Ascending aorta (tissue), 2 donors: ENCODE measurements at places on chromosomes 1 and 21.
A peak's percentile ranks its signal among the peaks of the same experiment; 100 is the strongest.

DNA sequence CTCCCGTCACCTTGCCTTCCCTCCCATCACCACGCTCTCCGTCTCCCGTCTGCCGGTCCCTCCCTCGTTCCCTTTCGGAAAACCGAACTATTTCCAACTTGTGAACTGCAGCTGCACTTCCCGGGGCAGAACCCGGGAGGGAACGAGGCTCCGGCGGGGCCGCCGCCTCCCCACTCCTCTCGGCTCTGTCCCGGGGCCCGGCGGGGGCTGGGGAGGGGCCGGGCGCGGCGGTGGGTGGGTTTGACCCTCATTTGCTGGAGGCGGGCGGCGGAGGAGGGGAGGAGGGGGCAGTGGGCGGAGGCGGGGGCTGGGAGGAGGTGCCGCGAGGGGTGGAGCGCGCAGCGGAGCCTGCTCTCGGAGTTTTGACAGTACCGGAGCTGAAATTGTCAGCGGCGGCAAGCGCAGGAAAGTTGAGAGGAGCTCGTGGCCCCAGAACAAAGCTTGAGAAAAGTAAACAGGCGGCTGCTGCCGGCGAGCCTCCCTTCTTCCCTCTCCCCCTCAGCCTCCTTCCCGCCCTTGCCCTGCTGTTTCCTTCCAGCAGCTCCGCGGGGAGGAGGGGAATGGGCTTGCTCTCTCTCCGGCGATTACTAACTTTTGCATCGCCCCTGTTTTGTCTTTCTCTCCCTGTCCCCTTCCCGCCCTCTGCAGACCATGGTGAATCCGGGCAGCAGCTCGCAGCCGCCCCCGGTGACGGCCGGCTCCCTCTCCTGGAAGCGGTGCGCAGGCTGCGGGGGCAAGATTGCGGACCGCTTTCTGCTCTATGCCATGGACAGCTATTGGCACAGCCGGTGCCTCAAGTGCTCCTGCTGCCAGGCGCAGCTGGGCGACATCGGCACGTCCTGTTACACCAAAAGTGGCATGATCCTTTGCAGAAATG lies 2.9 kb downstream of the LMO4 start:
- DNase-seq: peak; percentile 33
- no peaks in the 10 kb centered on the region for H3K36me3 ChIP-seq
- peak overlapping the region; percentile 98 for H3K27ac ChIP-seq
- peak overlapping the region; percentile 73 for H3K4me3 ChIP-seq
- peaks cover 6% of the 10 kb centered on the region for H3K4me1 ChIP-seq

- H3K27ac ChIP-seq: no peak overlapping the region
- H3K27me3 ChIP-seq: no peaks in the 10 kb centered on the region
- H3K4me1 ChIP-seq: no peaks in the 10 kb centered on the region
Measured at GRCh38 chr1:232793944-232794343, 11.3 kb upstream of the MAP10 start.

DNA sequence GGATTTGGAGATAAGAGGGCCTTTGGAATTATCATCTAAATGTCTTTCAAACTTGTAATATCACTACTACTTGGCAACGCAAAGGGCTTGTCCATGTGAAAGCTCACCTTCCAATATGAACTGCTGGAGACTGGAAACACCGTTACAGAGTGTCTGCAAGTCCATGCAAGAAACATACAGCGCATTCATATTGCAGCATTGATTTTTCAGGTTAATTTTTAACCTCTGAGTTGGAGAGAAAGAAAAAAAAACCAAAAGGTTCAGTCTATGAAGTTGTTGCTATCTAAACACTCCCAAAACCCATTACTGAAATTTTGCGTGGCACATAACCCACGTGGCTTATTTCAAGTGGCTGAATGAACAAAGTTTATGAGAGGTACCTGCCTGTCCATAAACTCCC lies 23.8 kb downstream of the DAB1 start:
- H3K4me3 ChIP-seq: no peak overlapping the region
- no peak overlapping the region for H3K27ac ChIP-seq
- no peaks in the 10 kb centered on the region for H3K36me3 ChIP-seq
- H3K4me1 ChIP-seq: no peaks in the 10 kb centered on the region

- no peak for DNase-seq
- H3K4me3 ChIP-seq: no peak overlapping the region
- H3K4me1 ChIP-seq: peaks cover 3% of the 10 kb centered on the region
- no peaks in the 10 kb centered on the region for H3K36me3 ChIP-seq
- no peak overlapping the region for H3K27ac ChIP-seq
- no peaks in the 10 kb centered on the region for H3K27me3 ChIP-seq
Measured at GRCh38 chr1:109644670-109645069, 11.2 kb upstream of the GSTM4 start.

DNA sequence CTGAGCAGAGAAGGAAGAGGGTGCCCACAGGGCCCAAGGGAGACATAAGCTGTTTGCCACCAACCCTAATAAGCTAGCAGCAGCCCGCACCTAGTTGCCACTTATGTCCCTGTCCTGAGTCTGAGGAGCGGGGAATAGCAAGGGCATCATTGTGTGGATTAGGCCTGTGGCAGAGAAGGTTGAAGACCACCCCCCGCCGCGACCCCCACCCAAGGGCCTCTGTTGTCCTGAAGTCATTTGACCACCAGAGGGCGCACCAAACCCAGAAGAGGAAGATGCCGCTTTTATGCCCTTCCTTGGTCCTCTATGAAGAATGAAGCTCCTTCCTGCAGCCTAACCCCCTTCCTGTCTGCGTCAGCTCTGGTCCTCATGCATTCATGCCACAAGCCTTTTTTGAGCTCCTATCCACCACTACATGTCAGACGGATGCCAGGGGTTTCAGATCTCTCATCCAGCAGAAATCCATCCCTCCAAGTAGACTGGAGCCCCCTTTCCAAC lies 16.6 kb downstream of the RHBG start:
- no peak overlapping the region for H3K4me3 ChIP-seq
- DNase-seq: no peak
- no peaks in the 10 kb centered on the region for H3K27me3 ChIP-seq
- no peak overlapping the region for H3K27ac ChIP-seq
- no peaks in the 10 kb centered on the region for H3K36me3 ChIP-seq
- no peaks in the 10 kb centered on the region for H3K4me1 ChIP-seq
